ENCODE measurements at places on chromosomes 5 and 9. TPM values are rescaled to one million over a fixed set of nuclear protein-coding genes. Genes with fewer than 3 reads are reported as not detected.

The BSPRY gene
- 20.4 TPM for total RNA-seq

DNA sequence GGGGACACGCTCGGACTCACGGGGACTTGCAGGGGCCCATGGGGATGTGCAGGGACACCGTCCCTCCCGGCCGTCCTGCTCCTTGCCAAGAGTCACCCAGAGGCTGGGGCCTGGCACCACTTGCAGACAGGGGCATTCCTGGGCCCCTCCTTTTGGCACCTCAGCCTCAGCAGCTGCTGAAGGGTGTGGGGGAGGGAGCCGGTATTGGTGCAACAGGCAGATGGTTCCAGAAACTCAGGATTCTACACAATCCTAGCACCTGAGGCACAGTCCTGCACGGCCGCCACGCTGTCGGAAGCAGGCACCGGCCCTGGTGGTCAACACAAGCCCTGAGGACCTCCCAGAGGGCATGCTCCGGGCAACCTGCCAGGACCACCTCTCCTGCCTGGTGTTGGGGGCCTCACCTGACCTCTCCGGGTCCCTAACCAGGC is 19.3 kb upstream of the SLC12A7 start:
- DNase-seq, result no peak

DNA sequence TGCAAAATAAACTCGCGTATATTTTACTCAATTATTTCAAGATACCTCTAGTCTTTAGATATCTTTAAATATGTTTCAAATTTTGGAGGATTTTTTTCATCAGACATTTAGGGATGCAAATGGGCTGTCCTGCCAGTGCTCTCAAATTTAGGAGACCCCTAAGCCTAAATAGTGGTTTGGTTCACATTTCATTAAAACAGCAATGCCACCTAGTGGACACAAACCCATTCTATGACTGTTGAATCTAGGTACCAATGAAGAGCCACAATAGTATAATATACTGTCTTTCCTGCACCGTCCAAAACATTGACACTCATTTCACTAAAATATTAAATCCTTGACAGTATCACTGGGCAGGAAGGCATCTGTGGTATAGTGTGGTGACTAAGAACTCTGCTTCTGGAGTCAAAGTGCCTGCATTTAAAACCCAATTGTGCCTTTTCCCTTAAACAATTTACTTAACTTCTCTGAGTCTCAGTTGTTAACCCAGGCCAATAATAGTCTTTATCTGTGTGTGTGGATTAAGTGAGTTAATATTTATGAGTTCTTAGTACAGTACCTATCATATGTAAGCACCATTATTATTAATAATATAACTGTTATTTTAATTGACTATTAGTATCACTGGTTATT is 148.0 kb downstream of the RORB start:
- peak; percentile 25 for DNase-seq

- no peak for DNase-seq
Observed at GRCh38 chr9:127520941-127521918, 69.9 kb downstream of the LRSAM1 start.

DNA sequence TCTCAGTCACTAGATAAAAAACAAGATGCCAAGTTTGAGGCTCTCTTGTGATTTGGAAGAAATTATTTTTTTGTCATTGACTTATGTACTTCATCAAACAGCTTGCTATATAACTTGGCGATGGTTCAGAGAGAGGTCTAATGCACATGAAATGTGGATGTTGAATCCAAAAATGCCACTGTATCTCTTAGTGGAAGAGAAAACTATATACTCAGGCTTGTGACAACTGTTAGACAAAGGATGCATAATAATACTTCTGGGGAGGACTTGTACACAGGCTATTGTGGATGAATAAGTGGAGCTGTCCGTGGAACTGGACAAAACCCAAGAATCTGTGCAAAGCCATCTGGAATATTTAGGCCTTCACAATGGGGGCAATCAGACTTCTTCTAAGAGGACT is 162.9 kb upstream of the NMUR2 start:
- DNase-seq, result no peak

GRCh38 chr5:124865603-124866354 is 119.3 kb upstream of the ZNF608 start:
- peak; percentile 32 for DNase-seq

The INIP gene
- 16.1 TPM for total RNA-seq

Measured in bronchial epithelial cell (primary cell).